ENCODE measurements at places on chromosomes 5 and 9. TPM values are rescaled to one million over a fixed set of nuclear protein-coding genes. Genes with fewer than 3 reads are reported as not detected.

The PLCXD3 gene
- total RNA-seq: not detected

DNA sequence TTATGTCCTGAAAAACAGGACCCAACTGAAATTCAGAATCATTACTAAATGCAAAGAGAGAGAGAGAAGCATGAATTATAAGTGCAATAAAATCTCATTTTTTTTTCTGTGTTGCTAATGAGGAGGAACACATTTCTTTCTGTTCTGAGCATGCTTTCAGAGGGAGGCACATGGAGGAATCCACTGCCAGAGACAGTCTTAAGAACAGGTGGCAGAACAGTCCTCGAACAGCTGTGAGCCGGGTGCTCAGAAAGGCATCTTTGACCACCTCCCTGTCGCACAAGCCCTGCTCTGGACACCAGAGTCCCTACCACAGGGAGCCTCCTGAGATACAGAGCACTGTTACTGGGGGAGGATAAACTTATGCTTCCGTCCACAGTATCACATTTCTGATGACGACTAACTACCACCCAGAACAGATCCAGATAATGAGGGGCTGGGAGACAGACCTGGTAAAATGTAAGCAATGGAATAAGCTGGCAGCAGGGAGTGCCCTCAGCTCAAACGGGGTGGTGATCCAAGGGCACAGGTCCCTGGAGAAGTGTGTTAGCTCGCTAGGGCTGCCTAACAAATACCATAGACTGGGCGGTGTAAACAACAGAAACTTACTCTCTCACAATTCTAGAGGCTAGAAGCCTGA lies 134.0 kb downstream of the SLC1A3 start:
- no peak for DNase-seq
- peaks cover 16% of the 10 kb centered on the region for H3K36me3 ChIP-seq
- peaks cover 10% of the 10 kb centered on the region for H3K27me3 ChIP-seq
- peaks cover 53% of the 10 kb centered on the region for H3K4me1 ChIP-seq
- H3K27ac ChIP-seq: no peak overlapping the region
- peak overlapping the region; percentile 37 for H3K4me3 ChIP-seq

- H3K36me3 ChIP-seq: no peaks in the 10 kb centered on the region
- no peak overlapping the region for H3K27ac ChIP-seq
- H3K4me3 ChIP-seq: no peak overlapping the region
Measured at GRCh38 chr5:18968966-18969365, 1019.0 kb downstream of the CDH18 start.

DNA sequence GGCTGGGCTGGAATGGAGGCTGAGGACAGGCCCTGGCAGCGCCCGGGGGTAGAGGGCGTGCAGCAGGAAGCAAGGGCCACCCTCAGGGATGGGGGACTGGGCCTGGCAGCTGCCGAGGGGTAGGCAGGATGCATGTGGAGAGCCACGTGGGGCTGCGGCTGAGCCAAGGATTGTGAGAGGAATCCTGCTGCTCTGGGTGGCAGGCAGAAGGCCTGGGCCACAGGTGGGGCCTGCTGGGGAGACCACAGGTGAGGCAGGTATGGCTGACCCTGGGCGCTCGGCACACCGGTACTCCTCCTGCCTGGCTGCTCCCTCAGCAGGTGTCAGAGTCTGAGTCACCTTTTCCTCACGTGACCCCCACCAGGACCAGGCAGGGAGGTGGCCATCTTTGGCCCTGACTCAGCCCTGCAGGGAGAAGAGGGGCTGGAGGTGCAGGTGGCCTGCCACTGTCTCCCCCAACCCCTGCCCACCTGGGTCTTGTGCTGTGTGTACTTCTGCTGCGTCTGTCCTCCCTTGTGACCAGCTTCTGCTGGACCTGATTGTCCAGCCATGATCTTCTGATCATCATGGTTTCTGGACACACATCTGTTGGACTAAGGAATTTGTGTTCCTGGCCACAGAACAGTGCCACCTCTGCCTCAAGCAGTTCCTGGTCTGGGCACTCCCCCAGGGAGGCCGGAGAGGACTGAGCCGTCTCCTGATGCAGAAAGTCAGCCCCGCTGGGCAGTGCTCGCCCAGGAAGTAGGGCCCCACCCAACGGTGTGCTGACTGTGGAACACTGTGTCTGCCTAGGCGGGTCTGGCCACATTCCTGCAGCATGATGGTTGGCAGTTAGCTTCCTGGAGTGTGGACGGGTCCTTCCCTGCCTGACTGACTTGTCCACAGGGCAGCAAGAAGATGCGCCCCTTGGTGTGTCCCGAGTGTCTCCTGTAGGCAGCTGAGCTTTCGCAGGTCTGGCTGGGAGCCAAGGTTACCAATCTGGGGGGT lies 6.4 kb downstream of the ARRDC1 start:
- peak overlapping the region; percentile 63 for H3K4me3 ChIP-seq
- H3K4me1 ChIP-seq: peaks cover 26% of the 10 kb centered on the region
- H3K27ac ChIP-seq: peak overlapping the region; percentile 95

The CARTPT gene
- total RNA-seq: not detected

DNA sequence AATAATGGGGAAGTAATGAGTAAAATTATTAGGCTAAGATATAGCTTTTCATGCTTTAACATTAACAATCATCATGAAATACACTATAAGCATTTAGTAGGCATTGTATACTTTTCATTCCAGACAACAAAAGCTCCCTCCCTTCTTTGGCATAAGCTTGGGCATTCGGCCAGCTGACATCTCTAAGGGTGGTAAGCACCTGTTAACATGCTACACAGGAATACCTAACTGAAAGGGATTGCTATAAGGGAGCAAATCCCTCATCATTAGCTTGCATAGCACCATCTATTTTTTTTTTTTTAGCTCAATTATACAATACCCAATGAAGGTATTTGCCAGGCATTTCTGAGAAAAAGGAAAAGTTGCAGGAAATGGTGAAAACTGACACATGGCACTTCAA lies 16.6 kb downstream of the STRBP start:
- no peaks in the 10 kb centered on the region for H3K27me3 ChIP-seq
- no peaks in the 10 kb centered on the region for H3K36me3 ChIP-seq
- H3K4me1 ChIP-seq: peaks cover 8% of the 10 kb centered on the region
- no peak for DNase-seq
- no peak overlapping the region for H3K27ac ChIP-seq
- H3K4me3 ChIP-seq: no peak overlapping the region

GRCh38 chr9:36407122-36407723 lies 7.2 kb upstream of the RNF38 start:
- no peaks in the 10 kb centered on the region for H3K27me3 ChIP-seq
- peak; percentile 10 for DNase-seq
- H3K27ac ChIP-seq: no peak overlapping the region
- H3K4me1 ChIP-seq: no peaks in the 10 kb centered on the region

DNA sequence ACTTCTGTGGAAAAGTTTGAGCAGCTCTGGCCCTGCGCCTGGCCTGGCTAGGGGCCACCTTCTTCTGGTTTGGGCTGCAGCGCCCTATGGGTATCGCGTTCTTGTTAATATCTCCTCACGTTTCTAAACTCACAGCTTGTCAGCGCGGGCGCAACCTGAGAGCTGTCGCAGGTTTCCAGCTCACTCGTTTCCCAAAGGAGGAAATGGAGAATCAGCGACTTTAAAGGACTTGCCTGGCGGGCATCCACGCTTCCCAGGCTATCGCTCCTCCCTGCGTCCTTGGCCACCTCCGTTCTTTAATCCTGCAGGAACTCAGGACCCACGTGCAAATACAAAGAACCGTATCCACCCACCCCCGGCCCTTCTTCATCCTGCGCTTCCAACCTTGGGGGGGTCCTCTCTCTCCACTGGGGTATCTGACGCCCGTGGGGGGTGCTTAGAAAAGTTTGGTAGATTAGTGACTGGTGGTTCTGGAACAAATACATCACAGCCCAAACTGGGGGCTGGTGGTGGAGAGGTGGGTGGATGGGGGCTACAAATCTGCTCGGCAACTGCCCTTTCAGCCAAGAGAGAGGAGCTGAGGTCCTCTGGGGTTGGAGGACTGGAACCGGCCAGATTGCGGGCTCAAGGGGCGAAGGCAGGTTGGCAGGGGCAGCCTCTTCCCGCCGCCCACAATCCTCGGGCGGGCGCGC lies 578 bp upstream of the PSAT1 start:
- peaks cover 8% of the 10 kb centered on the region for H3K4me1 ChIP-seq
- H3K27ac ChIP-seq: peak overlapping the region; percentile 95
- H3K4me3 ChIP-seq: peak overlapping the region; percentile 91
- H3K27me3 ChIP-seq: no peaks in the 10 kb centered on the region

DNA sequence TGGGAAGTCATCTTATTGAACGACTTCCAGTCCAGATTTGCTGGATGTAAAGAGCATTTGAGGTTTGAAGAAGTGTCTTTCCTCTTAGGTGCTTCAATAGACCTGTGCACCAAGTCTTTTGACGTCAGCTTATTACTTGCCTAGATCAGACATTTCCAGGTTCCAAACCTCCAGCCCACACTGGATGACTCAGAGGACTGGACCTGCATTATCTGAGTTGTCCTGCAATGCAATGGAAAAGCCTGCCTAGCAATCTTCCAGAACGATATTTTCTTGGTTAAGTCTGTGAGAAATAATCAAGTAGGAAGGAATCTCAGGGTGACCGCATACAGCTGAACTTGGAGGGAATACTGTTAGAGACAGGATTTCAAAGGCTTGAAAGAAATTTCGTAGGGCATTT lies 147.2 kb upstream of the MOCS2 start:
- H3K4me1 ChIP-seq: no peaks in the 10 kb centered on the region
- no peak for DNase-seq
- H3K36me3 ChIP-seq: no peaks in the 10 kb centered on the region
- H3K27me3 ChIP-seq: no peaks in the 10 kb centered on the region
- no peak overlapping the region for H3K27ac ChIP-seq

The EPB41L4B gene
- total RNA-seq: 5.8 TPM

- peak; percentile 50 for DNase-seq
- peak overlapping the region; percentile 96 for H3K27ac ChIP-seq
- no peaks in the 10 kb centered on the region for H3K27me3 ChIP-seq
- H3K36me3 ChIP-seq: peaks cover 91% of the 10 kb centered on the region
- H3K4me3 ChIP-seq: peak overlapping the region; percentile 90
Measured at GRCh38 chr5:43038496-43038989, 1.6 kb downstream of the ANXA2R start.

The PDE6A gene
- total RNA-seq: not detected

The ORM2 gene
- not detected for total RNA-seq

DNA sequence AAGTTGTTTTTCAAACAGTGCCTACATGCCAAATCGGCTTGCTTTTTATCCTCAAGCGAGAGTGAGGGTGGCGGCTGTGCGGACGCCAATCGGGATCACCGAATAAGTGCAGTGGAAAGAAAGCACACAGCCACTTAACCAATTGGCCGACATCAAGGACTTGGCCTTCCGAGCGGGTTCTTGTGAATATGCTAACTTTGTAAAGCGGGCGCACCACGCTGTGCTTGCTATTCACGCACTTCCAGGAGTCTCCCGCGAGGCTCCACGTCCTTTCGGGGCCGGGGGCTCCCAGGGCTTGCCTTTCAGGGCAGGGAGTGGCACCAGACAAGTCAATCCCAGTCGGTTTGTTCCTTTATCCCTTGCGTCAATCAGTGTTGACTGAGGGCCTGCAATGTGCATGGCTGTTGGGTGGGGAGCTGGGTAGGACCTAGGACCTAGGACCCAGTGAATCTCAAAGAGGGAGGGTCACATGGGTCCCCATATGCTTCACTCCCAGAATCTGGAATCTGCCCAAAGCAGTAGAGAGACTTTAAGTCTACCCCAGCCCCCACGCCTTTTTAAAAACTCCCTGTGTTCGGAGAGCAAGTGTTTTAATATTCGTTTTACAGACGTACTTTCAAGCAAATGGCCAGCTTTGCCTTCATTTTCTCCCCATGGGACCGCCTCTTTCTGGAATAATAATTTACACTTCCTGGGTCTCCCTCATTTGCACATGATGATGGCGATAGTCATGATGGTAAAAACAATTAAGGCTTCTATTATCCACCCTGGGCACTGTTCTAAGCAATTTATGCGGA lies 2.0 kb upstream of the GCNT4 start:
- H3K4me1 ChIP-seq: peaks cover 64% of the 10 kb centered on the region
- H3K36me3 ChIP-seq: peaks cover 37% of the 10 kb centered on the region
- peak overlapping the region; percentile 79 for H3K4me3 ChIP-seq
- no peaks in the 10 kb centered on the region for H3K27me3 ChIP-seq
- DNase-seq: peak; percentile 39

The NOXA1 gene
- total RNA-seq: 12.0 TPM

GRCh38 chr5:124980163-124980941 lies 233.9 kb upstream of the ZNF608 start:
- no peak overlapping the region for H3K4me3 ChIP-seq
- no peaks in the 10 kb centered on the region for H3K36me3 ChIP-seq
- H3K4me1 ChIP-seq: peaks cover 38% of the 10 kb centered on the region
- no peak for DNase-seq
- H3K27ac ChIP-seq: no peak overlapping the region
- H3K27me3 ChIP-seq: no peaks in the 10 kb centered on the region

DNA sequence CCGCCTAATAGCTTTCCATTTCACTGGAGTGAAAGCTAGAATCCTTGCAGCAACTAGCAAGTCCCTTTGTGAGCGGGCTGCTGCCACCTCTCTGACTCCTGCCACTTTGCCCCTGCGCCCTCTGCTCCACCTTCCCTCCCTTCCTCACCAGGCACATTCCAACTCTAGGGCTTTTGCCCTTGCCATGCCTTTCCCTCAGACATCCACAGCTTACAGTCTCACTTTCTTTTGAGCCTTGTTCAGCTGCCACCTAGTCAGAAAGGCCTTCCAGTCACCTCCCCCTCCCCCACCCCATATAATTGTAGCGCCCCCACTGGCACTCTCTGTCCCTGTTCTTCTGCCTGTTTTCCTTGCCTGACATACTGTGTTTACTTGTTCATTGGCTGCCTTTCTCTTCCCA lies 31.0 kb downstream of the CYSTM1 start:
- H3K4me3 ChIP-seq: no peak overlapping the region
- no peak for DNase-seq
- no peaks in the 10 kb centered on the region for H3K27me3 ChIP-seq
- peaks cover 31% of the 10 kb centered on the region for H3K4me1 ChIP-seq
- H3K27ac ChIP-seq: no peak overlapping the region

DNA sequence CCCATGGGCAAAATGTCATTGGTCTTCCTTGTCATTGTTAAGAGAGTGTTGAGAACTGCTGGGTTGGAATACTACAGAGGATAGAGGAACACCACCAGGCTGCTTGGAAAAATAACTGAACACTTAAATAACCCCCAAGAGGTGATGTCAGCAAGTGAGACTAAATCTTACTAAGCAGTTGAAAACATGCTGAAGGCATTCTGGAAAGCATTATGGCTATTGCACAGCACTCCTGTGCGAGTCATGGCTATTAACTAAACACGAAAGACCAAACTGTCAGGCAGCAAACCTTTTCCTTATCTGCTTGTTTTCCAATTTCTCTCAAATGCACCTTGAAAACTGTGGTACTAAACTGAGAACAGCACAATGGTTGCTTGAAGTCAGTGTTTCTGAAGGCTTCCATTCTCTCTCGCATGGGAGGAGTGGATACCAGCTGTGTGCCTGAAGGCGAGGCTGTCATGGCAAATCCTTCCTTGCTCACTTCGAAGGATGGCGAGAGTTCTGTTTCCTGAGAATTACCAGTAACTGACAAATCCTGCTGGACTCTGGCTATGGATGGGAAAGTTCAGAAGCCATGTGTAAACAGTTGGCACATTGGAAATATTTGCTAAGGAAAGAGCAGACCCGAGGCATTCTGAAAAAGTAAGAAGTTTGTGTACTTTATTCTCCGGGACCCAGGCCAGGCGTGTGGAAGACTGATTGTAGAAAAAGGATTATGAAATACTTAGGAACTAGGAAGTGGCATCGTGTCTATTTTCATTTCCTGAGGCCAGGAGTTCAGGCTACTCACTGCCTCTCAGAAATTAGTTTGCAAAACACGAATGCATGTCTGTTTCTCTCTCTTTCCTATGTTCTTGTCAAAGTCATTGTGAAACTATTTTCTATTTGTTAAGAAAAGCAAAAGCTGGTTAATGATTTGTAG lies 182.1 kb downstream of the DMRT2 start:
- no peaks in the 10 kb centered on the region for H3K36me3 ChIP-seq
- no peak for DNase-seq
- H3K4me3 ChIP-seq: no peak overlapping the region
- H3K4me1 ChIP-seq: no peaks in the 10 kb centered on the region
- H3K27me3 ChIP-seq: no peaks in the 10 kb centered on the region

The MFAP3 gene
- total RNA-seq: 39.3 TPM
